ENCODE measurements at places on chromosomes 3 and 15.
A peak's percentile ranks its signal among the peaks of the same experiment; 100 is the strongest.

- DNase-seq, result no peak
These were observed 161.6 kb upstream of the PDZRN3 start for GRCh38 chr3:73786321-73786807.

GRCh38 chr15:69976366-69976994 is 121.2 kb downstream of the TLE3 start:
- DNase-seq, result peak; percentile 14

- no peak for DNase-seq
These were observed 95.6 kb downstream of the FBLN2 start for GRCh38 chr3:13644341-13645117.

- DNase-seq, result no peak
These were observed 515.5 kb downstream of the OCA2 start for GRCh38 chr15:27583651-27584050.
